WTC11 (cell line): ENCODE measurements at places on chromosomes 6 and 20.

- DNase-seq = no peak
Observed at GRCh38 chr6:7911345-7911725, 747 bp upstream of the TXNDC5 start.

GRCh38 chr20:12077875-12078274, 160.2 kb downstream of the BTBD3 start:
- DNase-seq = no peak

- no peak for DNase-seq
Observed at GRCh38 chr20:18623156-18623910, 35.5 kb downstream of the DTD1 start.

DNA sequence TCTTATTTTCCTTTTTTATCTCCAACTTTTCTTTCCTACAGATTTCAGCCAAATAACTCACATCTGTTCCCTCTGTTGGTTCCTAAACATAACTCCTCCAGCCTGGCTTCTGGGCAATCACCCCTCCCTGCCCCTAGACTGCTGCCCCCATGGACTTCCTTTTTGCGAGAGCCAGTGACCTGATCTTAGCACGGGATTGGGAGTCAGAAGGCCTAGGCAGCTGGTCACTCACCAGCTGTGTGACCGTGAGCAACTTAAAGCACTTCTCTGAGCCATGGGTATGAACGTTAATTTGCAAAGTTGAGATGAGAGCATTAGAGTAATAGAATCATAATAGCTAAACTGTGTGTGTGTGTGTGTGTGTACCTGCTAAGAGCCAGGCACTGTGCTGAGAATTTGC, 4.5 kb upstream of the MMP9 start:
- no peak for DNase-seq

GRCh38 chr6:5667737-5668136, 339.0 kb downstream of the NRN1 start:
- no peak for DNase-seq

- peak; percentile 60 for DNase-seq
Observed at GRCh38 chr6:100461278-100461916, 3.3 kb downstream of the SIM1 start.

GRCh38 chr6:108667993-108668392, 107.3 kb downstream of the FOXO3 start:
- DNase-seq = no peak

DNA sequence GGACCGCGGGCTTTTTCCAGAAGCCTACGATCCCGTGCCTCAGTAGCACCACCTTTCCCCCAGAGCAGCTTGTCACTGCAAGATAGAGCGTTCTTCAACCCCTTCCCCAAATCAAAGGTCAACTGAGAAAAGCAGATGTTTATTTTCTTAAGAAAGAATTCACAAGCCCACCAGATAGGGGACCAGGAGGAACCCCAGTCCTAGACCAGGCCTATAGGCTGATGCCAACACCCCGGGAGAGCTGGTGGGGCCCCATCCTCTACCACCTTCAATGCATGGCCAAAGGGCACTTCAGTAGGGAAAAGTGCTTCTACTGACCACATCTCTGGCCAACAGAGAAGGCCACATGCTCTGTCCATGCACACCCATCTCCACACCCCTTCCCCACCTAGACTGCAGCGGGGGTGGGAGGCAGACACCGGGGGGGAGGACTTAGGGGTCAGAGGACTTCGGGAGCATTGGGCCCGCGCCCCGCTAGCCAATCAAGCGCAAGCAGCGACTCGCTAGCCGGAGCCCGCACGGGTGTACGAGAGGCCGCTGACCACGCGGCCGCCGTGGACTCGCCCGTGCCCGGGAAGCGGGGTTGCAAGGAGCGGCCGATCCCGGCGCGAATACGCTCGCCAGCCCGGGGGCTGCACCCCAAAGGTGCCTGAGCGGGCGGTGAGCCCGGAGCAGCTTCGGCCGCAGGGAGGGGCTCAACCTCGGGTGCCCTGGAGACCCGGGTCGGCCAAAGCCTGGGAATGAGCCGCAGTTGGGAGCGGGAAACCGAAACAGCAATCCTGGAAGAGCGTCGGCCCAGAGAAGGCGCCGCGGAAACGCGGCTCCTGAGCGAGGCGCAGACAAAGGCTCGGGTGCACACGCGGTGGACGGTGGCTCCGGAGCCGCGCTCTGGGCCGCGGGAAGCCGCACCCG, 2.8 kb downstream of the PDE10A start:
- DNase-seq = peak; percentile 47

GRCh38 chr20:48965189-48965910, 43.8 kb downstream of the ARFGEF2 start:
- DNase-seq = no peak

- no peak for DNase-seq
Observed at GRCh38 chr20:42756991-42757390, 432.7 kb downstream of the PTPRT start.

DNA sequence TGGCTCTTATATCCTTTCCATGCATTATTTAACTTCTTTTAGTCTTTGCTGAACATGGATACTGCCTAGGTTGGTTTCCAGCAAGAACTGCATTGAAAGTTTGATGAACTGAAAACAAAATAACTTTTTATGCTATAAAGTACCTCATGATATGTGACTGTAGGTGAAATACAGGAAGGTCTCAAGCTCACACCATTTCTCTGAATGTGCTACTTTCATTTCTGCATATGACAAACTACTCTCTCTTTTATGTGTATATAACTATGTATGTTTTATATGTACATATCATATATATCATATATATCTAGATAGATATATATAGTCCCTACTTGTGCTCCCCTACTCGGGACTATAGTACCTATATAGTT, 65.9 kb downstream of the AIG1 start:
- DNase-seq = no peak

DNA sequence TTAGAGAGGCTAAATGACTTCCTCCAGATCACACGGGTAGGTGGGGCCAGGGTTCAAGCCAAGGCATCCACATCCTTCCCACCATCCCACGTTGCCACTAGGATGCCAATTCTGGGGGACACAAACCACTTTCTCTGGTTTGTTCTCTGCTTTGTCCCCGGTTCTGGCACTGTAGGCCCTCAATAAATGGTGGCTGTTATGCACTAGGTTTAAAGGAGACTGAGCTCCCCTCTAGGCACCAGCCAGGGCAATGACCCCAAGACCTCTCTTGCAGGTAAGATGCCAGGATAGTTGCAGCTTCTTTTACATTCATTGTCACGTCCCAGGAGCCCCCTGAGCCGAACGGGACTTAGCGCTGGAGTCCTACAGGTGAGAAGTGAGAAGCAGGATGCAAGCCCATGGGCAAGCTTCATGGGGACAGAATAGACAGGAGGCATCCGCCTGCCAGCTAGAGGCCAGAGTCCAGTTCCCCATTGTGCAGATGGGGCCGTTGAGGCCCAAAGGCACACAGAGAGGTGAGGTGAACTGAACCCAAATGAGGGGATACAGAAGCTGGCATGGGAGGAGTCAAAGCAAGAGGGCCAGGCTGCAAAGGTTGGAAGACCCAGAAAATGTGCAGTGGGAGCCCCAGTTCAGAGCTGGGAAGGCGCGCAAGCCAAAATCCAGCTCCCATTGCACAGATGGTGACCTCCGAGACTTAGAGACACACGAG, 677 bp downstream of the PXMP4 start:
- DNase-seq = no peak

- peak; percentile 77 for DNase-seq
Observed at GRCh38 chr6:44237813-44238433, 9.0 kb upstream of the HSP90AB1 start.

- DNase-seq = no peak
Observed at GRCh38 chr20:3093861-3094361, 9.4 kb upstream of the AVP start.

- DNase-seq = no peak
Observed at GRCh38 chr6:39403304-39403703, 80.8 kb upstream of the KCNK16 start.

DNA sequence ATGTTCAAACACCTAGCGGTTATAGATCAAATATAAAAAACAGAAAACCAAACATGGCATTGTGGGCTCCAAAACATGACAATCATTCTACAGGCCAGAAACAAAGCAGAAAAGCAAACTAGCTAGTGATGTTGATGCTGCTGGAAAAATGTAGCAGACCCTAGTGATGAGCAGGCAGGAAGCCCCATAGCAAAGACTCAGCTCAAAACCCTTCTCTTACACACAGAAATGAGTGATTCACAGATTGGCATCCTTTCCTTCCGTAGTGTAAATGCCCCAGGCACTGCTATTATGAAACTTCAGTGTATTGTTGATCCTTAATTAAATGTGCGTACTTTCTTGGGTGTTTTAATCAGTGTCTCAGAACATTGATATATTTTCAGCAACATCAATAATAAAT, 425.1 kb downstream of the UTRN start:
- no peak for DNase-seq

GRCh38 chr6:41278699-41279405, 7.6 kb downstream of the TREM1 start:
- peak; percentile 80 for DNase-seq

GRCh38 chr20:44465001-44465560, 10.6 kb upstream of the TTPAL start:
- no peak for DNase-seq

DNA sequence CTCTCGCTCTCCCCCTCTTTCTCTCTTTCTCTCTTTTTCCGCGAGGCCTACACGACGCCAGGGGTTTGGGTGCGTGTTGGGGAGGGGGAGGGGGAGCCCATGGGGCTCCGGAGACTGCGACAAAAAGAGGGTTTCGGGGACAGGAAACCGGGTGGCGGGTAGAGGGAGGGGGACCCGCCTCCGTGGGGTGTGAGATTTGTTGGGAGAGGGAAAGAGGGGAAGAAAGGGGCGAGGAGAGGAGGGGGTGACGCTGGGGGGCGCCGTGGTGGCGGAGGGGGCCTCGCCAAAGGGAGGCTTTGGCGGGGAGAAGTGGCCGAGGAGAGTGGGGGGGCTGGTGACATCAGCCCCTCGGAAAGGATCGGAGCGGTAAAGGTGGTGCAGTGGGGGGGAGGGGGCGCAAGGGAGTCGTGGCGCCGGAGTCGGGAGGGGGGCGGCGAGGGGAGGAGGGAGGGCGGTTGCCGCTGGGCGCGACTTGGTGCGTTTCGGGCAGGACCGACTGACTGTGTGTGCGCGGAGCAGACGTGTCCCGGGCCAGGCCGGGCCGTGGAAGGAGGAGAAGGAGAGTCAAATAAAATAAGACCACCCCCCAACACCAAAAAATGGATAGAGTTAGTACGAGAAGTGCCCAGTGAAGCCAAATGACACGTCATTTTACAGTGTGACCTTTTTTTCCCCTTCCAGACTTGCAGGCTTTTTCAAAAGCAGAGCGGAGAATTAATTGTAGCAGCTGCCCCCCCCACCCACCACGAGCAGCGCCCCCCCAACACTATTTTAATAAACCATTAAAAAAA, 39.8 kb downstream of the GNAS start:
- DNase-seq = peak; percentile 73

- no peak for DNase-seq
Observed at GRCh38 chr6:77450924-77451323, 12.4 kb downstream of the HTR1B start.

GRCh38 chr6:154921482-154921881, 73.6 kb upstream of the TIAM2 start:
- no peak for DNase-seq

- DNase-seq = no peak
Observed at GRCh38 chr20:60695226-60696000, 556.6 kb upstream of the CDH4 start.

DNA sequence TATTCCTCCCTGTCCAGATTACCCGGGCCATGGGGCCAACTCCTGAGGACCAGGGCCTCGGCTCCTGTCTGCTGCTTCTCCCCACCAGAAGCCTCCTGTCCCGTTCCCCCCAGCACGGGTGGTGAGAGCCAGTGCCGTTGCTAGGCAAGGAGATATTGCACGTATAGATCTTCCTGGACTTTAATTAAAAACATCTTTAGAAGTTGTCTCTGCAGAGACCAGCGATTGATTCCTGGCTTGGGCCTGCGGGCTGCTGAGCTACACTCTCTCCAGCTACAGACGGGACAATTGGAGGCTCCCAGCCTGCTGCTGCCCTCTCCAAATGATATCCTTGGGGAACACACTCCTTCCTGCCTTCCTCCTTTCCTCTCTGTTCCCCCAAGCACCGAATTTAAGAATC, 74.6 kb downstream of the CDH22 start:
- DNase-seq = no peak

DNA sequence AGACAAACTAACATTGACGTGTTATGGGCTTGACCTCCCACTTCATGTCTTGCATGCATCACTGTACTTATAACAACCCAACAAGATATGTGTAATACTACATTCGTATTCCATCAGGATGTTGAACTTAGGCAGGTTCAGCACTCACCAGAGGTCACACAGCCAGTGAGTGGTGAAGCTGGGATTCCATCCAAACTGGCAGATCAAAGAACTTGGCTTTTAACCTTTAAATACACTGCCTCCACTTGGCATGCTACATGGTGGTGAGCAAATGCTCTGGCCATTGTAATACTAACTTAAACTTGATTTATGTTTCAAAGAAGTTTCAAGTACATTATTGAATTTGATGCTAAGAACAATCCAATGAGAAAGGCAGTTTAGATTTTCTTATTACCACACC, 10.7 kb upstream of the HDDC2 start:
- DNase-seq = no peak

DNA sequence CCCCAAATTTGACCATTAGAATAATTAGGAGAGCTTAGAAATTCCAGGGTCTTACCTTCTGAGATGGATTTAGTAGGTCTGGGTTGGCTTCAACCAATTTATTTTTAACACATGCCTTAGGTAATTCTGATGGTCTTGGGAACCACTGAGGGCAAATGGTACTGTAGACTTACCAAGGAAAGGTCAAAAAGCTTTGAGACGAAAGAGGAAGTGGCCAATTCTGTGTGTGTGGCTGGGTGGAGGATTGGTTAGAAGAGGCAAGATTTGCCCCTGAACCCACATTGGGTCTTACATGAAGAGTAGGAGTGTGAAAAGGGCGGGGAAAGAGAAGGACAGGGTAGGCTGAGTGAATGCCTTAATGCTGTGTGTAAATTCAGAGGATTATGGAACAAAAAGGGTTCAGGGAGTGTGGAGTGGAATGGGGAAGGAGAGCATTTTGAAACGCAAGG, 2.7 kb downstream of the ITCH start:
- no peak for DNase-seq

DNA sequence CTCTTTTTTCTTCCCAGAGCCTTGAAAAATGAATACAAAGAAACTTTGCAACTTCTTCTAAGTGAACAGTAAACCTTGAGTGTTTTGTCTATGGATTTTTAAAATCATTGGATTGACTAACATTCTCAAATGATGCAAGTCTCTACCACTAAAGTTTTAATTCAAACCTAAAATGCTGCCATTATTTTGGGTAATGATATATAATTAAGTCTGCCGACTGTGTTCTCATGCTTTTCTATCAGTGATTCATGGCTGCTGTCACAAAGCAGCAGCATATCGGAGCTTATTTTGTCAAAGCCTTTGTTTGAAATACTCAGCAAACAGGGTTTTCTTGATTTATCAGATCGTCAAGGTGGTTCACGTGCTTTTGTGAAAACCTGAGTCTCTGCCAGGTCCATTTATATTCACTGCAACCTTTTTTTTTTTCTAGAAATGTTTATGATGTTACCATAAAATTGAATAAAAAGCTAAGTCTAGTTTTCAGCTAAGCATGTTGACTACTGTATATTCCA, 96.3 kb downstream of the GJA1 start:
- no peak for DNase-seq

- peak; percentile 26 for DNase-seq
Observed at GRCh38 chr6:79048611-79049010, 29.4 kb downstream of the PHIP start.
